ENCODE measurements at places on chromosomes 4 and X. TPM values are rescaled to one million over a fixed set of nuclear protein-coding genes. Genes with fewer than 3 reads are reported as not detected.

Gene CORIN
- total RNA-seq, result not detected

Gene LYAR
- 54.0 TPM for total RNA-seq

DNA sequence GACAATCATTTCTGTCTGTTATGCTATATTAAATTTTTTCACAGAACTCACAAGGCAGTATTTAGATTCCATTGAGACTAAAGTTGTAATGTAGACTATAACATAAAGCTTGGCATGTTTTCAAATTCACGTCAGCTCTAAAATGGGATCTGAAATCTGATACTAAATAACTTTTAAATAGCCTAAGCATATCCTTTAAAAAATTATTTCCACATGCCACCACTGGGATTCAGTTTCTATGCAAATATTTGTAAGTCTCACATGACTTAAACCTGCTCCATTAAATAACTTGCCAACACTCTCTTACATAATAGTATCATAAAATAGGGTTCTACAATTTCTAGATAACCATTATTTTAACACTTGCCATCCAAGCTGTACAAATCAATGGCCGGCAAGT, 32.4 kb downstream of the KLHL8 start:
- no peaks in the 10 kb centered on the region for H3K27me3 ChIP-seq
- DNase-seq, result no peak
- peaks cover 6% of the 10 kb centered on the region for H3K36me3 ChIP-seq
- no peak overlapping the region for H3K27ac ChIP-seq
- peaks cover 8% of the 10 kb centered on the region for H3K4me1 ChIP-seq

GRCh38 chr4:129346036-129346435, 250.1 kb downstream of the C4orf33 start:
- H3K4me1 ChIP-seq, result no peaks in the 10 kb centered on the region
- no peak overlapping the region for H3K4me3 ChIP-seq
- no peaks in the 10 kb centered on the region for H3K36me3 ChIP-seq
- DNase-seq, result no peak

DNA sequence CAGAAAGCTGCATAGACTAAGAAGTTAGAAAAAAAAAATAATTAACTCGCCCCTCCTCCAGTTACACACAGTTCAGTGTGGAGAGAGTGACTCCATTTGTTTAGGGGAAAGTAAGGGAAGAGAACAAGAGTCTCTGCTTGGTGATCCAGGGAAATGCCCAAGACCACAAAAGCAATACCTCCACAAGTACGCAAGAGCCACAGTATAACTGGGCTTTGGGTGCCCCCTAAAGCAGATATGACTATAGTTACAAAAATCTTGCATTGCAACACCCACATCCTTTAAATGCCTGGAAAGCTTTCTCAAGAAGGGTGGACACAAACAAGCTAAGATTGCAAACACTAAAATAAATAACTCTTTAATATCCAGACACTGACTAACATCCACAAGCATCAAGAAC, 164.2 kb upstream of the NRK start:
- H3K36me3 ChIP-seq, result no peaks in the 10 kb centered on the region
- DNase-seq, result no peak
- H3K4me3 ChIP-seq, result no peak overlapping the region
- no peak overlapping the region for H3K27ac ChIP-seq
